ENCODE measurements at places on chromosomes 4 and X. TPM values are rescaled to one million over a fixed set of nuclear protein-coding genes. Genes with fewer than 3 reads are reported as not detected.

The G3BP2 gene
- 45.9 TPM for polyA plus RNA-seq

The CRMP1 gene
- not detected for polyA plus RNA-seq

The MAGED4 gene
- 32.1 TPM for polyA plus RNA-seq

DNA sequence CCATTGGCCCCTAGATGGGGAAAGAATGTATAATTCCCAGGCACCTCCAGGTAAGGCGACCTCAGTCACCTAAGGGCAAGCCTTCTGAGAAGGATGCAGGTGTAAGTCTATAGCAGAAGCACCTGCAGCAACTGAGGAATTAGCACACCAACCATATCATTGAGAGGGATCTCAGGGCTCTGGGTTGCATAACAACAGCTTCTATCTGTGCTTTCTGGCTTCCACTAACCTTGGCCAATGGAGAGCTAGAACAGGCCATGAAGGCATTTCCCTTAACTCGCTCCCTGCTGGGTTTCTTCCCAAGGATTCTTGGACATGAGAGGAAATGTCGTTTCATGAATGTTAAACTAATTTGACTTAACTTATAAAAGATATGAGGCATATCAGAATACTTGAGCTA is 177.8 kb upstream of the GK2 start:
- no peak for DNase-seq

The TMEM150C gene
- 0.24 TPM for polyA plus RNA-seq

- no peak for DNase-seq
Observed at GRCh38 chr4:74188912-74189311, 31.0 kb downstream of the MTHFD2L start.

The ETDA gene
- polyA plus RNA-seq: not detected

DNA sequence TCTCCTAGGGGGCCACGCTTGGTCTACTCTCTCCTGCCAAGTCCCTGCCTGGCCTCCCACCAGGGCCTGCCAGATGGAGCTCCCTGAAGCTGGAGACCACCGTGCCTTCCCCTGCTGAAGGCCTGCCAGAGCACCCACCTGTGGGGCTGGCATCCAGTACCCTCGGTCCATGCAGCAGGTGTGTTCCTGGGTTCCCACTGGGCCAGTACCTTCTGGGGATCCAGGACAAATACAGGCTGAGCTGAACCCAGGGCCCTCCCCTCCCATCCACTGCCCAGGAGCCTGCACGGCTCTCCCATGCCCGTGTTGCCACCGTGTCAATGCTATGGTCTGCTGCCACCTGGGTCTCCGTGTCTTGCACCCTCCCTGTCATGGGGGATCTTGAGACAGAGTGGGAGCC is 68.8 kb downstream of the ABLIM2 start:
- no peak for DNase-seq

The MAGEC1 gene
- not detected for polyA plus RNA-seq

GRCh38 chrX:69022430-69022829 is 142.8 kb downstream of the PJA1 start:
- DNase-seq: no peak

DNA sequence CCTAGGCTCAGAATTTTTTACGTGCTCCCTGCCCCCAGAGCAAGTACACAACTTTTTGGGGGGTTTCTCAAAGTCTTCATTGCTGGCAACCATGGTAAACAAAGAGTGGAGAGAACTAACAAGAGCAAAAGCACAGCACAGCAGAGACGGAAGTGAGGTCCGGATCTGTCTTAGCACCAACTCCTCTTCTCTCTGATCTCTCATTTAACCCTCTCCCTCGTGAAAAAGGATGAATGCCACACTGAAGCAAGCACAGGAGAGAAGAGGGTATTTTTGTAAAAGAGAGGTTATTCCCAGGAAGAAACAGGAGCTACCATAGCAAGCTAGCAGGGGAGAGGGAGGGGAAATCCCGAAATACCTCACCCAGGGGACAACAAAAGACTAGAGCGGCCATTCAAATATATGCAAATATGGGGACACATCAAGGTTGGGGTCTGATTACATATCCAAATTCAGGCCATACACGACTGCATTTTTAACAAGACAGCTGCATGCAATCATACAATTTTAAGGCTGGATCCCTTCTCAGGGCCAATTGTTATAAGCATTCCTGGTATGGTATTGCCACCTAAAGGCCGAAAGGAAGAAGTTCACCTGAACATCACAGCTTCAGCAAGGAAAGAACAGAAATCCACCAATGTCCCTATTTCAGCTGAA is 46.6 kb downstream of the CD40LG start:
- DNase-seq: peak; percentile 10

The DGAT2L6 gene
- not detected for polyA plus RNA-seq

- no peak for DNase-seq
Observed at GRCh38 chrX:13888284-13888683, 71.4 kb upstream of the GPM6B start.

The FAM9C gene
- not detected for polyA plus RNA-seq

GRCh38 chrX:53711436-53711835 is 24.9 kb upstream of the HUWE1 start:
- DNase-seq: no peak

DNA sequence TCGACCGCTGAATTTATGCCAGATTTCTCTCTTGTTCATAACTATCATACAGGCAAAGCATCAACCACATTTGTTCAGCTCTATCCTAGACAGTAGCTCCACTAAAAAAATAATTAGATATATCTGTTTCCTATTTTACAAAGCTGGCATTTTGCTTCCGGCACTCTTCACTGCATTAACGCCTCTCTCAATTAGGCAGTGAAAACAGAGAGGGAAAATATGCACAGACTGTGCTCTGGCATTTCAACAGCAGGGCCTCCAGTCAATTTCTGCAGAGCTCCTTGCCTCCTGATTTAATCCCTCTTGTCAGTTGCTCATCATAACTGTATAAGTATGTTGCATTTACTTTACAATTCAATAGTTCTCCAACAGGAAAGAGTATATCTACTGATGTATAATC is 666.9 kb upstream of the INTU start:
- DNase-seq: no peak

DNA sequence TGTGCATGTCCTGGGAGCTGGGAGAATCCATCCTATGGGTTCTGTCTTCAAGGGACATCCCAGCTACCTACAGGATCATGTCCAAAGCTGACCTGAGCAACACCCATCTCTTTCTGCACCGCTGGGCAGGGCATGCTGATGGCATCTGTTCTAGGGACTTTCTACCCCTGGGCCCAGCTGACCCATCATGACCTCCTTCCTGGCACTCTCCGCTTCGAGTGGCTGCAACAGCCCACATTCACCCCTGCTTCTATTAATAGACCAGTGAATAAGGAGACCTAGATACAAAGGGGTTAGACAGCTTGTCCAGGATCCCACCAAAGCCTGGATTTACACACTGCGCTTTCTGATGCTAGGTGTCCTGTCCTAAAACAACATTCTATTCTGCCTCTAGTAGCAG is 44.6 kb upstream of the GPR173 start:
- DNase-seq: no peak

GRCh38 chr4:23365086-23365485 is 524.8 kb downstream of the PPARGC1A start:
- no peak for DNase-seq

- DNase-seq: no peak
Observed at GRCh38 chrX:111090458-111090857, 5.5 kb upstream of the PAK3 start.

The ADAMTS3 gene
- polyA plus RNA-seq: not detected

DNA sequence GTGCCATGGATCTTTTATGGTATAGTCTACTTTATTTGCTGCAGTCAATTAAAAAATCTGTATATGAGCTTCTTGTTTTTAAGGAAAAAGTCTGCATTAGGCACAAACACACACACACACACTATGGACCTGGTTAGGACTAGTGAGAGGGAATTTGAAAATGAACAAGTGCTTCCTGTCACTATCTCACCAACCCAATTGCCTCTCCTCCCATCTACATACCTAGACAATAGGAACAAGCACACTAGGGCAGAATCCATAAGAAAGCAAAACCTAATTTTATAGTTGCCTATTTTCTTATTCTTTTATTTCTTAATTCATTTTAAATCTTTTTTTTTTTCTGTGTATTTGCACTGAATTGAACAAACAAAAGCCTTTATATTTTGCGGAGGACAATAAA is 22.7 kb downstream of the PALLD start:
- DNase-seq: no peak

- no peak for DNase-seq
Observed at GRCh38 chr4:10599574-10599973, 85.0 kb downstream of the CLNK start.

DNA sequence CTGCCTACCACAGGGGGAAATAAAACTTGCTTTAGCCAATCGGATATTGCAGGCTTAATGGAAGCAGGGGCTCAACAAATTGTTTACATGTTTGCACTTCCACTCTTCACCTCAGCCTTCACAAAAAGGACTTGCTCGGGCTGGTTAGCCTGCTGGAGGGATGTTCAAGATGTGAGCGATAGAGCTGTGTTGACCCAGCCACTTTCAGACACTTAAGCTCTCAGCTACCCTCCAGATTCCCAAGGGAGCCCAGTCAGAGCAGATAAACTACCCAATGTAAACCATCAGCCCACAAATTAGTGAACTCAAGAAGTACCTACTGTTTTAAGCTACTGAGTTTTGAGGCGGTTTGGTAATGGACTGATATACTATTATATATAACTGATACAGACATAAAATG is 508.4 kb upstream of the FTHL17 start:
- no peak for DNase-seq

- no peak for DNase-seq
Observed at GRCh38 chr4:60327651-60328050, 872.5 kb upstream of the ADGRL3 start.

DNA sequence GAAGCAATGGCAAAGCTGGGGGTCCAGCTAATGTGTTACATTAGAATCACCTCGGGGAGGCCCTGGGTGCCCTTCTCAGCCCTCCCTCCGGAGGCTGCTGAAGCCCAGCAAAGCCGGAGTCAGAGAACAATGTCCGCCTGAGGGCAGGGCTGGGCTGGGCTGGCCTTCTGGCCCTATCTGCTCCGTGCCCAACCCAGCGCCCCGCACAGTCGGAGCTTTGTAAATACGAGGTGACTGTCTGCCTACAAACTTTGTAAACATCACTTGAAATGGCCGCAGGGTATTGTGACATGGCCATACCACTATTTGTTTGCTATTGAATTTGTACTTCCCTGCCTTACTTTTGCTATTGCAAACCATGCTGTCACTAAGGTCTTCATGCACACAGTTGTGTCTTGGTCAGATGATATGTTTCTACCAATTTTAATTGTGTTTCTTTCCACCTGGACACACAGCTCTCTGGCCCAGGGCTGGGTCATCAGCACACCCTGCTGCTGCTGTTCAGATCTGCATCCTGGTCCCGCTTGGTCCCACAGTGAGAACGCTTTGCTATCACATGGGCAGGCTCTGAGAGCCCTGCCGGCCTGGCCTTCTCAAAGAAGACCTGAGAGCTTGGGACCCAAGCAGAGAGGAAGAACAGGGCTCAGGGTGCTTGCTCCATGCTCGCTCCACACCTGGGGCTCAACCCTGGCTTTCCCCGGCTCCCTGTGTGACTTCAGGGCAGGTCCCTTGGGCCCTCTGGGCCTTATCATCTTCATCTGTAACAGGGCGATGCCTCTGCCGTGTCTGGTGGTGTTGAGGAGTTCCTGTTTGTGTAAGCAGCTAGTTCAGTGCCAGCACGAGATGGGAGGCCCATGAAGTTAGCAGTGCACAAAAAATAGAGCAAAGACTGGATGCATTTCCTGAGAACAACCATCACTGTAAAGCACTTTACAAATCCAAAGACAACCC is 2.3 kb downstream of the S100P start:
- peak; percentile 96 for DNase-seq

GRCh38 chr4:46506876-46507275 is 116.9 kb upstream of the GABRA2 start:
- no peak for DNase-seq

DNA sequence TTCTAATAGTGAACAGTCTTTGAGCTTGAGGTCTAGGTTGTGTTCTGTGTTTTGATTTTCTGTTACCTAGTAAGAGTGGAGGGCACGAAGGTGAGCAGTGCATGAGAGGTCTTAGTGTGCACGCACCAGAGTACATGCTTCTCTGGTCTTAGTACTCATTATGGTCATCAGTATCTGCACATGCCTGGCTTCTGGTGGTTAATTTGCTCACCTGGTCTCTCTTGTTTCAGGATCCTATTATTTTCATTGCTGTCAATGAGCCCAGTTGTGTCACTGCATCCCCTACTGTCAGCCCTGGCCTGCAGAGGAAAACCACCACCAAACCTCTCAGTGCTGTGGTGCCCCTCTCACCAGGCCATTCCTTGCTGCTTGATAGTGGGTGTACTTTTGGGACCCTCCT is 54.8 kb downstream of the NSUN7 start:
- no peak for DNase-seq

DNA sequence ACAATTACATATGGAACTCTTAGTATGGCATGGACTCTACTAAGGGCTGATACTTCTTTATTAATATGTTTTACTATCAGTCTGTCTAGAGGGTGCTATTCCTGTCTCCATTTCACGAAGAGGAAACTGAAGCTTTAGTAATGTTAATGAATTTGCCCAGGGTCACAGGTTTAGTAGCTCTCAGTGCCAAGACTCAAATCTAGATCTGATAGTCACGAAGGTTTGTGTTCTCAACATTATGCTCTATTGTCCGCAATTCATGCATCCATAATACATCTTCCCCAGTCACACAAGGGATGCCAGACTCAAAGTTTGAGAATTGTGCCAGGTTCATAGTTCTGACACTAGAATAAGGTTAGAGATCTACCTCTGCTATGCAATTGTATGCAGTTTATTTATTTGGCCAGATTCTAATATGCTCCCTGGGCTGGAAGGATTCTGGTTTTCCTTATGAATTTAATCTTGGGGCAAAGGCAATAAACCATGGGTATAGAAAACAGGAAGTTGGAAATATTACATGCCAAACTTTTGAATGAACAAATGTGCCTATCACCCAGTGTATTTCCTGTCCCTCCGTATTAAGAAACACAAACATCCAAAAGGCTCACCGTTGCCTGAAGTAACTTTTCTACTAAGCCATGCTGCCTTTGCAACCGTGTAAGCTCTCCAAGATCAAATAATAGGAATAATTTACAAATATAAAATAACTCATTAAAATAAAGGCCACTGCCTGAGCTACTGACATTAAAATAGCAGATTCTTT is 478.5 kb downstream of the INPP4B start:
- DNase-seq: no peak

- DNase-seq: no peak
Observed at GRCh38 chr4:176533159-176533558, 213.4 kb downstream of the SPCS3 start.

The POU4F2 gene
- polyA plus RNA-seq: not detected

GRCh38 chrX:110748256-110748806 is 47.3 kb downstream of the CHRDL1 start:
- DNase-seq: no peak

The HTN1 gene
- not detected for polyA plus RNA-seq

- DNase-seq: no peak
Observed at GRCh38 chrX:24961809-24962208, 54.0 kb downstream of the ARX start.

DNA sequence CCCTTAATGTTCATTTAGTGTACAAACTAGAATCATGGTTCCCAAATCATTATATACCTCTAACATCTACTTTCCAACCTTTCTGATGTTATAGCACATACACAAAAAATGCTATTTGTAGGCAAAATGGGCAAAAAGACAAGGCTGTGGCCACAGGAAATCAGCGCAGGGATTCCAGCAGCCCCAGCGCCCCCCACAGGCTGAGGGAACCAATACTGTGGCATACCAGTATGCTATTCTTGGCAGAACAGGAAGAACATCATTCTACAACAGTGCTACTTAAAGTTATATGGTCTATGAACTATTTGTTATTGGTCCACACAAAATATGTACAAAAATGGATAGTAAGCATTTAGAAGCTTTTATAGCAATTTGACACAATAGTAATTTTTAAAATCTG is 25.3 kb downstream of the STEEP1 start:
- DNase-seq: no peak

Data from HepG2 (cell line).